ENCODE measurements at places on chromosomes 3 and 15.

DNA sequence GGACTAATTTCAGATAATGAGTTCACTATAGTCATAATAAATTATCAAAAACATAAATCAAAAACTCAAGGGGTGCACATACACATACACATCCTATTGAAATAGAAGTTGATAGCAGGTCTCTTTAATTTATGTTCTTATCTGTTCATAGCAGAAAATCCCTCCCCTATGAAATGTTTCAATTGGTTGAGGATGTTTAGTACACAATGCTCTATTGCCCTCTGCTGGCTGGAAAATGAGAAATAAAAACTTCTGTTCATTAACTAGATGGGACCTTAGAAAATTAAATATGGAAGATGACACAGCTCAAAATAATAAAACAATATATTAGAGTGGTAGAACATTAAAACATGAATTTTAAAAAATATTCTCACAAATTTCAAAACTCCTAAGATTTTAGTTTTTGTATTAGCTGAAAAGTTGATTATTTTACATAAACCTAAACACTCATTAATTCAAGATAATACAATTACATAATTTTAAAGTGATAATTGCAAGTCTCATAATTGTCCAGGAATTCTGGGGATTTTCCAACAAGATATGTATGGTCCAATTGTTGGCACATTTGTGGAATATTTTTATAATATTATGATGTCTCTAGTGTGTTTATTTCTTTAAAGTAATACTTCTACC lies 735.0 kb downstream of the ROBO1 start:
- DNase-seq = peak; percentile 35

DNA sequence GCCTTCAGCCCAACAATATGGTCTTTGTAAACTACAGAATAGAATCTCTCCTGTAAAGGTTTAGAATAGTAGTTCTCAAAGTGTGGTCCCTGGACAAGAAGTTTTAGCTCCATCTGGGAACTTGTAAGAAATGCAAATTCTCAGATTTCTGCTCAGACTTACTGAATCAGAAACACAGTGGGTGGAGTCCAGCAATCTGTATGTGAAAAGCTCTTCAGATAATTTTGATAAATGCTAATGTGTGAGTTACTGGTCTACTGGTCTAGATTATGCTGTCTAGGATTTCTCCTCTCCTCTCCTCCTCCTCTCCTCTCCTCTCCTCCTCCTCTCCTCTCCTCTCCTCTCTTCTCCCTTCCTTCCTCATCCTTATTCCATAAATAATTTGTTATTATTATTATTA lies 57.5 kb downstream of the RBMS3 start:
- DNase-seq = no peak

- DNase-seq = no peak
These were observed 53.8 kb upstream of the RASGRP1 start for GRCh38 chr15:38618242-38618955.

GRCh38 chr3:126348308-126348920 lies 8.8 kb downstream of the KLF15 start:
- DNase-seq = no peak

GRCh38 chr3:149560617-149561016 lies 86.1 kb downstream of the TM4SF4 start:
- no peak for DNase-seq
